ENCODE measurements at places on chromosomes 6 and 20.
A peak's percentile ranks its signal among the peaks of the same experiment; 100 is the strongest.

- DNase-seq: no peak
Observed at GRCh38 chr6:106525882-106526275, 103.4 kb downstream of the RTN4IP1 start.

DNA sequence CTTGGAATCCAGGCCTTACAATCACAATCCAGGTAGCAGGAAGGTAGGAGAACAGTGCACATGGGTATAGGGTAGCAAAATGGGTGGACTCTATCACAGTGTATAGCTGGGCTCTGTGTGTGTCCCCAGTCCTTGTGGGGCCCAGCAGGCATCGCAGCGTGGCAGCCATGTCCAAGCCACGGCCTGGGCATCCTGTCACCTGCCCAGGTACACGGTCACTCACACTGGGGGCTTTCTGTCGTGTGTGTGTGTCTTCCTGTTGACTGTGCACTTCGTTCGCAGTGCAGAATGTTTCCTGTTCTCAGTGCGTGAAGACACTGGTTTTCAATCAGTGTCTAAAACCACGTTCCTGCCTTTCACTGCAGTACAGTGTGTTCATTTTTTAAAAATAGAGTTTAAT lies 523.2 kb upstream of the JARID2 start:
- DNase-seq: no peak

DNA sequence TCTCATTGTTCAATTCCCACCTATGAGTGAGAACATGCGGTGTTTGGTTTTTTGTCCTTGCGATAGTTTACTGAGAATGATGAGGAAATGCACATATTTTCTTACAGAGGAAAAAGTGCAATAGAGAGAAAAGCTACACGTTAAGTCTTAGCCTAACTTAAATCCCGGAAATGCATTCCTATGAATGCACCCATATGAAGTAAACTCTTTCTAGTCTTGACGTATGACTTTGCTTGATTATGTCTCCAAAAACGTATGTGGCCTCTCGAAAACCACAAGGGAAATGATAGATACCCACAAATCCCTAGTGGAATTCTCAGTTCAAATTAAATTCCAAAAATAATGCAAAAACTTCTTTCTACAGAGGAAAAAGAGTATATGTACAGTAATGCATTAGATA lies 90.7 kb upstream of the SASH1 start:
- no peak for DNase-seq

DNA sequence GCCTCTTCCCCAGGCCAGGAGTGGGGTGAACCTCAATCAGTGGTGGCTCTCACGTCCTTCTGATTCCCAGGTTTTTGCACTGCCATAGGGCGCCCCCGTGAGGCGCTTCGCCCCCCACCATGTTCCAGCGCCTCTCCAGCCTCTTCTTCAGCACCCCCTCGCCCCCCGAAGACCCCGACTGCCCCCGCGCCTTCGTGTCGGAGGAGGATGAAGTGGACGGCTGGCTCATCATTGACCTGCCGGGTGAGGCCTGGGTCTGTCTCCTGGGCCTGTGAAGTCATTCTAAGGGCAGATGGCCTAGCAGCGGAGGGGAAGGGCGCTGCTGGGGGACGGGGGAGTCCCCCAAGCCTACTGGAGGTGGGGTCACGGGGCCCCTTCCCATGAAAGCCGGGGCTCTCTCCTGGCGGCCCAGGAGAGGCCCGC lies 4.5 kb downstream of the TP53INP2 start:
- peak; percentile 67 for DNase-seq

GRCh38 chr20:52305024-52305645 lies 113.6 kb upstream of the ZFP64 start:
- no peak for DNase-seq
